ENCODE measurements at places on chromosomes 4 and X. TPM values are rescaled to one million over a fixed set of nuclear protein-coding genes. Genes with fewer than 3 reads are reported as not detected.

Gene MAGEC2
- total RNA-seq: not detected

Gene TBC1D19
- total RNA-seq: 7.9 TPM

Gene NAP1L3
- total RNA-seq: 0.61 TPM

Gene ARMCX2
- total RNA-seq: 32.0 TPM

Gene SLC6A14
- 0.20 TPM for total RNA-seq

Gene TCP11X2
- total RNA-seq: not detected

Gene FAM90A26
- not detected for total RNA-seq
